WTC11 (cell line): ENCODE measurements at places on chromosomes 2 and 18. TPM values are rescaled to one million over a fixed set of nuclear protein-coding genes. Genes with fewer than 3 reads are reported as not detected.

DOCK10 gene
- 0.76 to 2.9 TPM (median 1.6 TPM) in 3 replicates for total RNA-seq

CDH19 gene
- 0.07 to 0.14 TPM in 2 of 3 replicates, not detected in the other for total RNA-seq

KIF5C gene
- total RNA-seq: 58.0 to 73.5 TPM (median 60.6 TPM) in 3 replicates

IL1RN gene
- total RNA-seq: not detected in 3 replicates

ERMN gene
- 0.50 to 0.59 TPM in 2 of 3 replicates, not detected in the other for total RNA-seq
